Activated naive CD4-positive, alpha-beta T cell treated with anti-CD3 and anti-CD28 coated beads for 36 hours (primary cell): ENCODE measurements at places on chromosomes 5 and 9.
A peak's percentile ranks its signal among the peaks of the same experiment; 100 is the strongest.

- DNase-seq = peak; percentile 69
These were observed 38.7 kb downstream of the NLN start for GRCh38 chr5:65760504-65761275.

GRCh38 chr5:97242341-97242740 is 59.3 kb upstream of the RIOK2 start:
- no peak for DNase-seq

- no peak for DNase-seq
These were observed 221.5 kb downstream of the PAX5 start for GRCh38 chr9:36812556-36812955.

DNA sequence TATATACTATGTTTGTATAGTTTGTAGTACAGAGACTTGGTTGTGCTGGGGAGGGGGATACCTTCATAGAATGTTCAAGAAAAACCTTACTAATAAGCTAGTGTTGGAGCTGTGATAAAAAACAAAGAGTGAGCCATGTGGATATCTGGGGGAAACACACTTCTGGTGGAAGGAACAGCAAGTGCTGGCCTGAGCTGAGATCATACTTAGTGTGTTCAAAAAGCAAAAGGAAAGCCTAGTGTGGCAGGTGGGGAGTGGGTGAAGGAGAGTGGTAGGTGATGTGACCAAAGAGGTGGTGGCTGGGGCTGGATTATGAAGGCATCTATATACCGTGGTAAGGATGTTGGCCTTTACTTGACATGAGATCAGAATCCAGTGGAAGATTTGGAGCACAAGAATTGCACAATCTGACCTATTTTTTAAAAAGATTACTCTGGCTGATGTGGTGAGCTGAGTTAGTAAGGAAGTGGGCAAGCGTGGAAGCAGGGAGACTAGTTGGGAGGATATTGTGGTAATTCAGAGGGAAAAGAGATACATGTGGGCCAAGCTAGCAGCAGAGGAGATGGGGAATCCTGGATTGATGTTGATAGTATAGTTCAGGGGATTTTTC is 26.6 kb downstream of the PALM2AKAP2 start:
- no peak for DNase-seq

GRCh38 chr9:91727316-91727861 is 222.6 kb downstream of the ROR2 start:
- DNase-seq = peak; percentile 49
